NCI-H2107 (cell line): ENCODE measurements at places on chromosomes 4 and X.

DNA sequence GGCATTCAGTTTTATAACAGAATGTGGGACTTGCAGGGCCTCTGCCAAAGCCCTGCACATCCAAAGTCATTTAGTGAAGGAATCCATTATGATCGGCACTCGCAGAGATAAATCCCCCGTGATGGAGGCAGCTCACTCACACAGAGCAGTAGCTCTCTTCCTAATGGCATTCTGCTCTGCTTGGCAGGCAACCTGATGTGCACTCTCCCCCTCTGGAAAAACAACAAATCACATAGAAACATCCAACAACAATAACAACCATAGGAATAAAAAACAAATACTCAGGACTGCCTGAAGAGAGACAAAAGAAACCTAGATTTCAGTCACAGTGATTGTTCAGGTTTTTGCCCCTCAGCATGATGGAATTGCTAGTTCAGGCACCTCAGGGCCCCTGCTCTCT is 59.7 kb downstream of the NAA11 start:
- no peak for DNase-seq

DNA sequence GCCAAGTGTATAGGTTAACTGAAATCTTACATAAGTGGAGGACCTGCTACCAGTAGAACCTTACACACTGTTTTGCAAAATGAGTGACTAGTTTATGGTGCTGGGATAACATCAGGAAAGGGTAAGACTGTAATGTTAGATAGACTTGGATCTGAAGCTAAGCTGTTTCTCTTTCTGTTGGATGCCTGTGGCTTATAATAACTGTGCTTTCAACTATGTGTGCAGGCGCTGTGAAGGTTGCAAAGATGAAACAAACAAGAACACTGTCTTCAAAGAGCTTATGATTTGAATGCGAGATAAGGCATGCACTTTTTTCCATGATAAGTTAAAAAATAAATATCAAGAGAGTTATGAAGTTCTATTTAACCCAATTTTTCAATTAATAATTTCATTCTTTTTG is 34.5 kb upstream of the LCORL start:
- DNase-seq: no peak

- peak; percentile 2 for DNase-seq
Observed at GRCh38 chrX:11381464-11381863, 88.3 kb downstream of the AMELX start.

- DNase-seq: no peak
Observed at GRCh38 chr4:100147198-100147597, 43.1 kb downstream of the DDIT4L start.

DNA sequence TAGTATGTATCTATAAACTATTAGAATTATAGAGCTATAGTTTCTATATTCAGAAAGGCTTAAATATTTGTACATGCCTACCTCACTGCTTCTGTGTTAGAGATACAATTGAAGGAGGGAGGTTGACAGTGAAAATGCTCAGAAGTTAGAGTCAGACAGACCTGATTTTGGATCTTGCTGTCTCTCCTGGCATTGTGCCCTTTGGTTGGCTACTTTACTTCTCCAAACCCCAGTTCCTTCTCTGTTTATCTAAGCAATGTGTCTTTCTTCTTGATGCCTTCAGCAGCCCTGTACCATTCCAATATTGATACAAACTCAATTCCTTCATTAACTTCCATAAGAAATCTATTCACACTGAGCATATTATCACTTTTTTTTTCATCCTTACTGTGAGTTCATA is 28.7 kb downstream of the CCNG2 start:
- no peak for DNase-seq
